ENCODE measurements at places on chromosomes 2 and 18. TPM values are rescaled to one million over a fixed set of nuclear protein-coding genes. Genes with fewer than 3 reads are reported as not detected.

GAL3ST2 gene
- total RNA-seq, result 0.18 TPM

IL1F10 gene
- total RNA-seq, result not detected

UPP2 gene
- total RNA-seq, result not detected

CFAP65 gene
- not detected for total RNA-seq

RAB6D gene
- not detected for total RNA-seq

FAM161A gene
- total RNA-seq, result 1.9 TPM

UGT1A8 gene
- 0.71 TPM for total RNA-seq
